Left renal pelvis (tissue), 4 donors: ENCODE measurements at places on chromosomes 6 and 20.

DNA sequence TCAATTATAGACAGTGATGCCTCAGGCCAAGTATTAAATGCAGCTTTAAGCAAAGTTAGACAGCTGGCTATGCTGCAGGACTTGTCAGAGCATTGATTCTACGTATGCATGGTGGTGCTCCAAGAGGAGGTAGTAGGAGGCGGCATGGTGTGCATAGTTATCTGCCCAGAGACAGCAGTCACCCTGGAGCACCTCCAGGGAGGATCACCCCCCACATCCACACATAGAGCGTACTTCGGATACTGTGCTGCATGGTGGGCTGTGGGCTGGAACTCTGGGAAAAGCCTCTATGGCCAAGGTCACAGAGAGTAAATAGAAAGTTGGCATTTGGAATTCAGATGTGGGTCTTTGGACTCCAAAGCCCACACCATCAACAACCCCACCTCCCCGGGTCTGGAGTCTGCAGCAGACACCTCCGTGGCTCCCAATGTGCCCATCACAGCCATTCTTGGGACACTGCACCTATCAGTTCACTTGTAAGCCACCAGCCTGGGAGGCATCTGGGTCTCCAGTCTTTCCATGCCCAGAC, 64.5 kb upstream of the STX16 start:
- no peak for DNase-seq

GRCh38 chr6:98131290-98131990, 702.9 kb upstream of the POU3F2 start:
- DNase-seq = no peak

DNA sequence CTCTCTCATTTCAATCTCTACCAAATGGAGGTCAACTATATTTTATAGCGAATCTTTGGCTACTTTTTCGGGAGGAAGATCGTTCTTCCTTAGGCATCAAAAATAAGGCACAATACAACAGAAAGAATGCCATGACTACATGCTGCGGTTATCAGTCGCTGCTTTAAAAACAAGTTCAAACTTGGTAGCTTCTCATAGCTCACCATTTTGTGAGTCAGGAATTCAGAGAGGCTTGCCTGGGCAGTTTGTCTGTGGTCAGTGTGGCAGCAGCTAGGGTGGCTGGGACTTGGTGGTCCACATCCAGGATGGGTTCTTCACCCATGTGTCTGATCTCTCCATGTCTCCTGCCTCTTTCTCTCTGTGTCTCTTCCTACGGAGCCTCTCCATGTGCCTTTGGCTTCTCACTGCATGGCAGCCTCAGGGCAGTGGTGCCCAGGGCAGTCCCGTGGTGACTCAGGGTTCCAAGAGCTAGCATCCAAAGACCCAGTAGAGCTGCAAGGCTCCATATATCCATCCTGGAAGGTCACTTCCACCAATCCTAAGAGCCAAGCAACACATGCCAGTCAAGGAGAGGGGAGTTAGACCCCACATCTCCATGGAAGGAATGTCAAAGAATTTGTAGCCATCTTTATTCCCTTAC, 10.4 kb downstream of the SCML4 start:
- no peak for DNase-seq

DNA sequence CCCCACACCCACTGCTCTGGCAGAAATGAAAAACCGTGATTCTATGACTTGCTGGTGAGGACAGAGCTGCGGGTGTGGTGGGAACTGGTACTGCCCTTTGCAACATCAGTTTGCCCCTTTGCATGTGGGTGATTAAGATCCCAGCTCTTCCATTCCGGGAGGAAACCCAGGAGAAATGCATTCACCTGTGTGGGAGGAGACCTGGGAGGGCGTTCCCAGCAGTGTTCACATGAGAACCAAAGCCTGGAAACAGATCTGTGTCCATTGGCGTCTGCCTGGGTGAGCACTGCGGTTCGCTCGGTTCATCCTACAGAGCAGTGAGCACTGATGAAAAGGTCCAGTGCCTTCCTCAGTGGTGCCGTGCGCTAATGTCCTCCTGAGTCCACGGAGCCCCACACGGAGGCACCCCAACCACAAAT, 89.7 kb downstream of the SMOC2 start:
- DNase-seq = no peak

DNA sequence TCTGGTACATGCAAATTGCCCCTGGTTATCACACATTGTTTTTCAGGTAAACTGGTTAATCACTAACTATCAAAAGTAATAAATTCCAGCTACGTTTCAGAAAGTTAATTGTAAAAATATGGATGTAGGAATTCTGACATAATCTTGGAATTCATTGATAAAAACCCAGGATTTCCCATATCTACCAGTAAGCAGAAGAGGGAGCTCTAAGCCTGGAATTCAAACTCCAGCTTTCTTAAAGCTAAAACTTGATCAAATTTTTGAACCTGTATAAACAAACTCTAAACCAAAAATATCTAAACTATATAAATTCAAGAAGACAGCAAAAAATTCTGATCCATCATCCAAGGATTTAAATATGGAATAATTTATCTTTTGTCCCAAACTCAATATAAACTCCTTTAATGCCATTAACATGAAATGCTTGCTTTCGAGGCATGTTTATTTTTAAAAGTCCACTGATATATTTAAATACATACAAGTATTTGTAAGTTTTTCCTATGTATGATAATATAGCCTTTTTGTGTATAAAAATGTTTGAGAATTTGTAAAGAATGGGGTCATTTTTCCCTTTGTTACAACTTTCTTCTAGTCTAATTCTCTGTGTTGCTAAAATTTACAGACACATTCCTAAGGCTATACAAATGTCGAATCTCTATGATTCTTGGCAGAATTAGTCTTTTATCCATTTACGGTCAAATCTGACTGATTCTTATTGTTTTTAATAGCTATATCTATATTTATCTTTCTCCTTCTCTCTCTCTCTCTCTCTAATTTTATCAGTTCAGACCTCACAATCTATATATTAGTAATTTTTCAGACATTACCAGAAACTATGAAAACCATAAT, 91.4 kb upstream of the RNF217 start:
- no peak for DNase-seq

GRCh38 chr6:70900047-70900446, 56.8 kb downstream of the B3GAT2 start:
- no peak for DNase-seq

DNA sequence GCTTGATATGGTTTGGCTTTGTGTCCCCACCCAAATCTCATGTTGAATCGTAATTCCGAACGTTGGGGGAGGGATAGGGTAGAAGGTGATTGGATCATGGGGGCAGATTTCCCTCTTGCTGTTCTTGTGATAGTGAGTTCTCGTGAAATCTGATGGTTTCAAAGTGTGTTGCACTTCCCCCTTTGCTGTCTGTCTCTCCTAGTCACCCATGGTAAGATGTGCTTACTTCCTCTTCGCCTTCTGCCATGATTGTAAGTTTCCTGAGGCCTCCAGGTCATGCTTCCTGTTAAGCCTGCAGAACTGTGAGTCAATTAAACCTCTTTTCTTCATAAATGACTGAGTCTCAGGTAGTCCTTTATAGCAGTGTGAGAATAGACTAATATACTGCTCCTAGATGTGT, 19.9 kb downstream of the PFDN4 start:
- no peak for DNase-seq

DNA sequence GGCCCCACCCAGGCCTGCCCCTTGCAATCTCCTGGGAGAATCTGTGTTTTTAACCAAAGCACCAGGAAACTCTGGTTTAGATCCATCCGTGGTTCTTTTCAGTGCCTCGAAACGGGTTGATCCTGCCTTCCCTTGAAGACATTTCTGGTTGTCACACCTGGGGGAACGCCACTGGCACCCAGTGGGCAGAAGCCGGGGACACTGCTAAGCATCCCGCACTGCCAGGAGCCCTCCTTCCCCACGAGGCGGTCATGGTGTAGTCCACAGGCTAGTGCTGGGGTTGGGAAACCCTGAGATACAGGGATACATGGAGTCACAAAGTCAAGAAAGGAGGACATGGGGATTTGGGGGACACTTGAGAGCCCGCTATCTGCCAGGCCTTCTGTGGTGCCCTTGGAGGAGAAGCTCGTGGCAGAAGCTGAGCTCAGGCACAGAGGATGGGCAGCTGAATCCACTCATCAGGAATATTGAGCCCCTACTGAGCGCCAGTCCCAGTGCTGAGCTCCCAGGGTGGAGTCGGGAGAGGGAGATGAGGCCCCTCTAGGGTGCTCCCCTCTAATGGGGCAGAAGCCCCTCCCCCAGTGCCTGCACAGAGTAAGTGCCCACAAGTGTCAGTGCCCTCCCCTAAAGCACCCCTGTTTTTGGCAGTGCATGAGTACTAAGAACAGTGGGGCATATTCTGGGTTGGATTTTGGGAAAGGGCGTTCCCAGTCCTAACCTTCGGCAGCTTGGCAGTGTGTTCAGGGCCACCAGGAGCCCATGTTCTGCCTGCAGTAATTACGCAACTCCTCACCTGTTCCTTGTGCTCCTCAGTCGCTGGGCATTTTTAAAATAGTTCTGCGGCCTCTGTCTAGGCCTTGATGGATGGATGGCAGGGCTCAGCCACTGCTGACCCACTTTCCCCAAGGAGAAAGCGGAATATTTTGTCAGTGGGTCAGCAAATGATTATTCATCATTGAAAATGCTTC, 25.6 kb upstream of the PHACTR3 start:
- DNase-seq = no peak

GRCh38 chr20:6501061-6501460, 266.4 kb upstream of the BMP2 start:
- no peak for DNase-seq

DNA sequence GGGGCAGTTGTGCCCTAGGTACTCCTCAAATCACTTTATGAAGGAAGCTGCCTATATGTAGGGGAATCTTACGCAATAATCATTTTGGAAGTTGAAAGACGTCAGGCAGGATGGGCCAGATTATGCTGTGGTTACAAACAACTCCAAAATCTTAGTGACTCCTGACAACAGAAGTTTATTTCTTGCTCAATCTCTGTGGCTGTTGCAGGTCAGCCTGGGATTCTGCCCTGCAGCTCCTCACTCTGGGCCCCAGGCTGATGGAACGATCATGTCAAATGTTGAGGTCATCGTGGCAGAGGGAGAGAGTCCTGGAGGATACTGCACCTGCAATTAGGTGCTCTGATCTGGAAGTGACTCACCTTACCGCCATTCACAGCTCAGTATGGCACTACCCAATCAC, 88.4 kb downstream of the ZDHHC14 start:
- DNase-seq = no peak

DNA sequence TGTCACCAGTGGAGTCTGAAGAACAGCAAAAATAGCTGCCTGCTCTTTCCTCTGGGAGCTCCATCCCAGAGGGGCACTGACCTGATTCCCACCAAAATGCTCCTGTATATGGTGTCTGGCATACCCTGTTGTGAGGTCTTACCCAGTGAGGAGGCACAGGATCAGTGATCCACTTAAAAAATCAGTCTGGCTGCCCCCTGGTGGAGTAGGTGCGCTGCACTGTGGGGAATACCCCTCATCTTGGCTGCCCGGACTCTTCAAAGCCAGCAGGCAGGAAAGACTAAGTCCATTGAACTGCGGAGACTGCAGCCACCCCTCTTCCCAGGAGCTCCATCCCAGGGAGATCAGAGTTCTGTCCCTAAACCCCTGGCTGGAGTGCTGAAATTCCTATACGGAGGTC, 230.9 kb upstream of the HTR1E start:
- no peak for DNase-seq

DNA sequence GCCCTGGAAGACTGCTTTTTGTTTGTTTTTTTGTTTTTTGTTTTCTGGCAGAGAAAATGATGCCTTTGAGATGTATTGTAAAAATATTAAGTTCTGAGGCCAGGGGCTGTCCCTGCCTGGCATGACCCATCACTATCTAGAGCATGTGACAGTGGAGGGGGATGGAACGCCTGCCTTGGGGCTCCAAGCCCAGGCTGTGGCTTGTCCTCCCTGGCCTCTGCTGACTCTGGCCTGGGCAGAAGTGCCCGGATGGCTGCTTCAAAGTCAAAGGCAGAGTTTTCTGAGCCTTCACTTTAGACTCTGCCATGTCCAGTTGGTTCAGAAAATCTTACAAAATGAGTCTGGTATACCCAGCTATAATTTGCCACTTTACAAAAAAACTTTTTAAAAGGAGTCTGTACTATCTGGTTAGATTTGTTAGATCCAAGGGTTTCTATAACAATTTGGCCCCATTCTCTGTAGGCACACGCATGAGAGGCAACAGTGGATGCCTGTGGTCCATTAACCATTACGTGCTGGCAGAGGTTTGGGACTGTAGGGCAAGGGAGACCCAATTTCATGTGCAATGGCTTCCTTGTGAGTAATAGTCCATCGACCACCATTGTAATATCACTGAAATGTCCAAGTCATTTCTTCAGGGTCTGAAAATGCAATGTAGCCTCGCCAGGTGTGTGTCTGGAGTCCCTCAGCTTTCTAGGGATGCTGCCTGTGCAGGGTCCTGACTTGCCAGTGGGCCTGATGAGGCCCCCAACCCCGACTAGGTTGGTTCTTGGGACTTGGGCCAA, 8.3 kb downstream of the PPP1R3G start:
- DNase-seq = no peak

- DNase-seq = no peak
Observed at GRCh38 chr6:31765910-31766794, 3.7 kb downstream of the SAPCD1 start.

GRCh38 chr6:3202999-3203696, 24.3 kb downstream of the TUBB2B start:
- DNase-seq = no peak

DNA sequence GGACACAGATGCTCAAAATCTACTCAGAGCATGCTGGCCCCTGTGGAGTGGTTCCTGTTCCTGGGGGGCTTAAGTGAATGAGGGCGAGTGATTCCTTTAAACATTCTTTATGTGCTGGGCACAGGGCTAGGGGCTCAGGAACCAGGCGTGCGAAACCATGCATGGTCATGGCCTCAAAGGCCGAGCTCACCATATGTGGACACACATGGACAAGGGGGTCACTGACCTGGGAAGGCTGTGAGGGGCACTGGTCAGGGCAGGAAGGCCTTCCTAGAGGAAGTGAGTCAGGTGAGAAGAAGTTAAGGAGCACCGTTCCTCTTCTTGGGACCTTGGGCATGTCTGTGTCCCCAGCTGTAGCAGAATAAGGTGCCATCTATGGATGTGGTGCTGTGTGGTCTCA, 74.6 kb upstream of the BHLHE23 start:
- DNase-seq = no peak

DNA sequence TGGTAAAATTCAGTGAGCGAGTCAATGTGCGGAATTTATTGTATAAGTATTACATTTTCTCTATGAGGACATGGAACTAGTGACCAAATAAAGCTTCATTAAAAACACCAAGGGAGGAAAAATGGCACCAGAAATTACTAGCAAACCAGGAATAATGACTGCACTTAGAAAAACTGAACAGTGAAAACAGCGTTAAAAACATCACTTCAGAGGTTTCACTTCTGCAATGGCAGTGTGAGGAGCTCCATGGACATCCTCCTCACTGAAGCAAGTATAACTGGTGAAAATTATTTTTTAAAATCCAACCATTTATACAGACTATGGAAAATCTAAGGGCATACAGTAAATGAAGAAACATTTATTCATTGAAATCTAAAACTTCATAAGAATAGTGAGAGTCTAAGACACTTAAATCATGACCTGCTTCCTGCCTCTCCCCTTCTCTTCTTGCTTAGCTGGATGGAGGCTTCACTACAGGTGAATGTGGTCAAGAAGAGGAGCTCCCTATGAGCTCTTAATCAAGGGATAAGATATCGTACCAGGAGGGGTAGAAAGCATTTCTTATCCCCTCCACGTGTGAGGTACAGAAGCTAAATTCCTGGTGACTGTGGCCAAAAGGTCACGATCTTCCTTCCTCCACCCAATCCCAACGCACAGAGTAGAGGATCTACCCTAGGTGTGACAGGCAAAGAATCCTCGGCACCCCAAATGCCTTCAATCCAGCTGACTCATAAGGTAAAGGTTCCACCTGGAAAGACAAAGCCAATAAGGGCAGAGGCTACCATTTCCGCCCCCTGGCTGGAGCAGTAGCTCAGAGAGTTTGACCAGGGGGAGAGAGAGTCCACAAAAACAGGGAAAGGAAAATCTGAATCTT, 12.3 kb upstream of the ASF1A start:
- no peak for DNase-seq
